CD4-positive, CD25-positive, alpha-beta regulatory T cell (primary cell): ENCODE measurements at places on chromosomes 6 and 20. TPM values are rescaled to one million over a fixed set of nuclear protein-coding genes. Genes with fewer than 3 reads are reported as not detected.

Gene PRND
- total RNA-seq: not detected

Gene GPR63
- 0.10 TPM for total RNA-seq

Gene CFB
- total RNA-seq: 0.64 TPM

Gene OPN5
- not detected for total RNA-seq

Gene C20orf96
- total RNA-seq: 1.1 TPM

Gene PNLDC1
- total RNA-seq: not detected

DNA sequence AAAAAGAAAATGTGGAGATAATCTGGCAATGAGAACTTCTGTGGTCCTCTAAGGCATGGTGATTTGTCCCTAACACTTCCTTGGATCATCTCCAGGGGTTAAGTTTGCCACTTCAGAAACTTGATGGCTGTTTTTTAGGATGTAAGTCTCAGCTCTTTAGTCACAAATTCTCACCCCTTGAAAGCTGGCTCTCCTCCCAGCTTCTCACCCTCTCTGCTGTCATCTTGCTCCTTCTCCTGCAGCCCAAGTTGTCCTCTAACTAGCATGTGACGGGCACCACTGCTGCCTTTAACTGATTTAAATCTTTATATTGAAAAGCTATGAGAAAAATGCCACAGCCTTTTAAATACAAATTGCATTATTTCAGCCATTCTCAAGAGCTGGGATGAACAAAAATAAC, 107.8 kb downstream of the MAP3K5 start:
- no peaks in the 10 kb centered on the region for H3K4me1 ChIP-seq
- H3K27ac ChIP-seq: no peak overlapping the region
- DNase-seq: no peak
- H3K4me3 ChIP-seq: no peak overlapping the region
- H3K27me3 ChIP-seq: no peaks in the 10 kb centered on the region
- peaks cover 21% of the 10 kb centered on the region for H3K36me3 ChIP-seq

DNA sequence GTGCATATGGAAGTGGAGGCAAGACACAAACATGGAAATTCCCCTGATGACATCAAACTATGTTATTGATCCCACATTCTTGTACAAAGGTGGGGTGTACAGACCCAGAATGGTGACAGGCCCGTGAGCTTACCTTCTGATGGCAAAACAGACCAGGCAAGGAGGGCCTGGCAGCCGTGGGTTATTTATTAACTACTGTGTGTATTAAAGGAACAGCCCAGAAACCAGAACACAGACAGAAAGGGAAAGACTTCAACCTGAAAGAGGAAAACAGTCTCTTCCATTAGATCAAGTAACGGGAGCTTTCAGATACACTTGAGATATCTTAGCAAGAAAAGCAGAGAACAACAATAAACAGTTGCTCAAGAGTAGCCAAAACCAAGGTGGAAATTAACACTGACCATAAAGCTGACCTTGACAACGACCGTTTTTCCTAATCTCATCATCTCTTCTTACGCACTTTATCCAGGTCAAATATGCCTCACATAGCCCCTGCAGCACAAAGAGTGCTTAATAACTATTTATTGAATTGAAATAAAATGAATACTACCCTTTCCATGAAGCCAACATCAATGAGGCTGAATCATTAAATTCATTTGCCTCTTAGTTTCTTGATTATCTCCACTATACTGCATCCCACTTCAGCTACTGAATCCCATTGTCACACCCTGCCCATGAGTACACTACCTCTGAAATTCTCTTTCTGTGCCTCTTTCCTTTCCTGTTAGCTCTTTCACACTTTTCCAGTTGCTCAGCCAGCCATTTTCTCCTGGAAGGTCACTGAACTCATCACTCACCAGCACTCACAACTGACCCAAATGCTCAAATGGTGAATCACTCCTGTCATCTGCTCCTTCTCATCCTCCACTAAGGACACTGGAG, 67.4 kb downstream of the MOXD1 start:
- no peak overlapping the region for H3K27ac ChIP-seq
- no peaks in the 10 kb centered on the region for H3K36me3 ChIP-seq
- H3K27me3 ChIP-seq: no peaks in the 10 kb centered on the region
- H3K4me1 ChIP-seq: no peaks in the 10 kb centered on the region
- H3K4me3 ChIP-seq: no peak overlapping the region
